ENCODE measurements at places on chromosomes 4 and X. TPM values are rescaled to one million over a fixed set of nuclear protein-coding genes. Genes with fewer than 3 reads are reported as not detected.

DNA sequence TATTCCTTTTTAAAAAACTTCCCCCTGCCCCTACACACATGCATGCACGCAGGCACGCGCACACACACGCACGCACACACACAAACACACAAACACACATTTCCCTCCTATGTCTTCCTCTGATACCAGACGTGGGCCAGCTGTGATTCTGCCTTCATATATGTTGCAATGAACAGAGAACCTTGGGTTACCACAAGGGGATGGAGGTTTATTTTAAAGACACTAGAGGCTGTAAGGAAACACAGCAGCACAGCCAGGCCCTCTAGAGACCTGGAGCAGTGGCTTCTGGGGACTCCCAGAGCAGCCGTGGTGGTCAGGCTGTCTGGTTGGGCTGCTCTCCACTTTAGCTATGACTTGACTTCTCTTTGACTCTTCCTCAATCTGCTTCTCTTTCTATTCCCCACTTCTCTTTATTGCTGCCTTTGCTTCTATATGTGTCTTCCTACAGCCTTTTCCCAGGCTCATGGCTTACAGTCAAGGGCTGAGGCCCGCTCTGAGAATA is 3.2 kb upstream of the TLR10 start:
- DNase-seq, result no peak

GRCh38 chr4:78753091-78753490 is 23.1 kb upstream of the BMP2K start:
- no peak for DNase-seq

DNA sequence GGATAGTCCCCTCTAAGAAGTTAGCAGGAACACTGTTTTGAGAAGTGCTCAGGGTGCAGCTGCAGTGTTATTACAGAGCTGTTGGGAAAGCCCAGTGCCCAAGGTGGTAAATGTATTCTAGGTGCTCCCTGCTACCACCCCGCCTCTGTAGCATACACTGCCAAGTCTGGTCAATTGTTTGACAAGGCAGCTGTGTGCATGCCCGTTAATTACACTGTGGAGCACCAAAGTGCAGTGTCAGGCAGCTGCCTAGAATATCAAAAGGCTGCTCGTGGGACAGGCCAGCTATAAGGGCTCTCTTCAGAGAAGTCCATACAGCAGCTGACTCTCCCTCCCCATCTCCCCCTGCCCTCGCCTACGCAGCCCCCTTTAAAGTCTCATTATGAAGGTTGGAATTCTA is 99.9 kb upstream of the KLHL13 start:
- peak; percentile 79 for DNase-seq

GRCh38 chr4:37561803-37562207 is 124.4 kb downstream of the RELL1 start:
- DNase-seq, result peak; percentile 70

- DNase-seq, result no peak
Measured at GRCh38 chrX:48683411-48683982, at the start of gene WAS. TSS of gene WAS (plus strand) at chrX:48683799. CDS start at chrX:48683854, 55 bp downstream.

- no peak for DNase-seq
Measured at GRCh38 chr4:73037057-73037456, 32.5 kb downstream of the COX18 start.

DNA sequence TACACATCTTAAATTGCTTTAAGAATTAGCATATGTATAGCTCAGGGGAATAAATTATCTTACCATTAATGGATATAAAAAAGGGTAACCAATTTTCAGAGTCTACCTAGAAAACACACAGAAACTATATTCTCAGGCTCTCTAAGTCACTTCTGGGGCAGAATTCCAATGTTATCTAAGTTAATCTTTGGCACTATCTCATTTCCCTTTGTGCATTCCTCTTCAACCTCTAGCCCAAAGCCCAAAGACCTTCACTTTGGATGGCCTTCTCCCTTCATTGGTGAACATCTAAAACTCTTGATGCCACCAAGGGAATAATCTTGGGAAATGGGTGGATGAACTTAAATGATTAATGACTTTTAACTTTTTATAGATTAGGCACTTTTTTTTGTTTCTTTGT is 108.3 kb downstream of the APBB2 start:
- DNase-seq, result no peak

Gene SLC6A14
- total RNA-seq, result not detected

Gene GPM6B
- total RNA-seq, result 89.5 TPM

Gene MAP7D2
- 0.08 TPM for total RNA-seq

Gene SMPX
- total RNA-seq, result 16.8 TPM

Gene CCNA2
- 226 TPM for total RNA-seq

Gene CT83
- total RNA-seq, result not detected
